Myocyte (in vitro differentiated cells): ENCODE measurements at places on chromosomes 12 and 14. TPM values are rescaled to one million over a fixed set of nuclear protein-coding genes. Genes with fewer than 3 reads are reported as not detected.
A peak's percentile ranks its signal among the peaks of the same experiment; 100 is the strongest.

Gene ZC2HC1C
- 0.52 and 1.6 TPM in 2 replicates for total RNA-seq

- DNase-seq: no peak
Measured at GRCh38 chr14:55973911-55974630, 144.1 kb upstream of the PELI2 start.

- no peak for DNase-seq
Measured at GRCh38 chr12:104513681-104514080, 56.9 kb downstream of the CHST11 start.

- no peak for DNase-seq
Measured at GRCh38 chr12:92890601-92891106, 38.4 kb downstream of the EEA1 start.

DNA sequence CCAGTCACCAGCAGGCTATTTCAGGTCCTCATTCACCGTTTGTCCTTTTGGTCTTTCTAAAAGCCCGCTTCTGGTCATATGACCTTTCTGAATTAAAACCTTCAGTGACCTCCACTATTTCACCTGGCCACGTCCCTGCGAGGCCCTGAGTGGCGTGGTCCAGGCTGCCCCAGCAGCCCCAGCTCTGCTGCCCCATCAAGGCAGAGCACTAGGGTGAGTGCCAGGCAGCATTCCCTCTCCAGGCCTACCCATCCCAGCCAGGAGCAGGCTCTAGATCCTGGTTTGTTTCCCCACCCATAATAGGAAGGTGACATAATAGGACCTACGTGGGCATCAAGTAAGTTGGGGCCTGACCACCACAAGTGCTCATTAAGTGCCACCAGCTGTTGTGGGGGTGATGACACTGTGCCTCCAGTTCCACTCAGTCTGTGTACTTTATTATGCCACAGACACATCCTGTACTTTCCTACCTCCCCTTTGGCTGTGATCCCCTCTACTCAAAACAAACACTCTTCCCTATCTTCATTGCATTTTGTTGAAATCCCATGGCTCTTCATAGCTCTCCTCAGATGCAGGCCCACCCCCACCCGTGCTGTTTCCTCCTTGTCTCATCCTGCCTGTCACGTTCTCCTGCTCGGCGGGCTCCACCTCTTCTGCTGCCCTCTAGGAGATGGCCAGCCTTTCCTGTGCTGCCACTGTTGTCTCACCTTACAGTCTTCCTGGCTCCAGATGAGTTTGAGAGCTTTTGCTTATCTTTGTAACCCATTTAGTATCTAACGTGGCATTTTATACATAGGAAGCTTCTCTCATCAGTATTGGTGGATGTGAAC lies 21.4 kb downstream of the CKB start:
- peak; percentile 95 for DNase-seq

GRCh38 chr12:69570545-69571399 lies 14.5 kb upstream of the CCT2 start:
- DNase-seq: peak; percentile 67

GRCh38 chr14:61638595-61639387 lies 56.5 kb upstream of the HIF1A start:
- no peak for DNase-seq

DNA sequence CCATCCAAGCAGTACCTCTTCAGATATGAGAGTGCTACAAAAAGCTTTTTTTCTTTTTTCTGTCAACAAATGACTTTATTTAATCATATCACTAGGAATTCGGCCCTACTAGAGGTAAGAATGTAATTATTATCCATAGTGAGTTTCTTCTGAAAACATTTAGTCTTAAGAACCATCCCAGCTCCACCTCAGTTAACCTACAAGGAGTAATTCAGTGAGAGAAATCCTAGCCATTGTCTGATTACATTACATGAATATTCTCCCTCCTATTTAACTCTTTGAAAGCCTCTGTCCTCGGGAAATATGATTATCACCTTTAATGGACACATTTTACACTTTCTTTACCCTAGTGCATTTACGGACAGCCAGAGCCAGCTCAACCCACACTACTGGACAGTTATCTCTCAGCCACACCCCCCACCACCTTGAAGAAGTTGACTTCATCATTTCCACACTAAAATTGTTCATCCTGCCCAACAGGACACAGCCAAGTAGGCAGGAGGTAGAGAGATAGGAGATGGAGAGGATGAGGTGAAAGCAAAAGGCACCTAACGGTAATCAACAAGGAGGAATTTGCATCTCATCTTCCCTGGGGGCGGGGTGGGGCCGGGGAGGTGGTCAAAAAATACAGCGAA lies 1.3 kb downstream of the PPFIA2 start:
- DNase-seq: no peak

DNA sequence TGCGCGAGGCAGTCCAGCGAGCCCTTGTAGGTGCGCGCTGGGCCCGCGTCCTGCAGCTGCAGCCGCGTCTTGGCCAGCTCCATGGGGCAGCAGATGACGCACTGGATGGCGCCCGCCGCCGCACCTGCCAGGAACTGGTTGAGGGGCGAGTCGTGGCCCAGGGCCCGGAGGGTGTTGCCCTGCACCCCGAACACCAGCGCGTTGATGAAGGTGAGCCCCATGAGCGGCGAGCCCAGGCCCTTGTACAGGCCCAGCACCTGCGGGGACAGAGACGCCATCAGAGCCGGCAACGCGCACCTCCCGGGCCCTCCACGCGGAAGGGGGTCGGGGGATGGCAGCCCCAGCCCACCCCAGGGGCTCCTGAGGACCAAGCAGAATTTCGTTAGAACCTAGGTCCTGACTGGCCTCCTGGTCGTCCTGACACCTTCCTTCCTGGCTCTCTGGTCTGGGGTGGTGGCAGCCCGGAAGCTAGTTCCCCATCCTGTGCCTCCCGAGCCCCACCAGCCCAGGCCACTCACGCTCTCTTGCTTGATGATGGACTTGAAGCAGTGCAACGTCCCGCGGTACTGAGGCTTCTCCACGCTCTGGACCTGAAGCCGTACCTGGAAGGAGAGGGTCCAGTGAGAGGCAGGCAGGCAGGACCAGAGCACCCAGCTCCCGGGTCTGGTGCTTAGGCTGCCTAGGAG lies 13.3 kb downstream of the SLC25A29 start:
- DNase-seq: no peak

GRCh38 chr14:101823066-101823465 lies 61.6 kb downstream of the PPP2R5C start:
- DNase-seq: no peak

DNA sequence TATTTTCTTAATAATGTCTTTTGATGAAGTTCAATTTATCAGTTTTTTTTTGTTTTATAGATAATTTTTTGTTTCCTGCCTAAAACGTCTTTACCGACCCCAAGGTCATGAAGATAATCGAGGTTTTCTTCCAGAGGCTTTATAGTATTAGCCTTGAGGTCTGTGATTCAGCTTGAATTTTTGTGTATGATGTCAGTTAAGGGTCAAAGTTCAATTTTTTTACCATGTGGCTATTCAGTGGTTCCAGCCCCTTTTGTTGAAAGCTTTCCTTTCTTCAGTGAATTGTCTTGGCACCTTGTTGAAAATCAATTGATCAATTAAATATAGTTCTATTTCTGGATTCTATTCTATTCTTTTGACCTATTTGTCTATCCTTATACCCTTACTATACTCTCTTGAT lies 3.2 kb upstream of the MGST1 start:
- peak; percentile 29 for DNase-seq

DNA sequence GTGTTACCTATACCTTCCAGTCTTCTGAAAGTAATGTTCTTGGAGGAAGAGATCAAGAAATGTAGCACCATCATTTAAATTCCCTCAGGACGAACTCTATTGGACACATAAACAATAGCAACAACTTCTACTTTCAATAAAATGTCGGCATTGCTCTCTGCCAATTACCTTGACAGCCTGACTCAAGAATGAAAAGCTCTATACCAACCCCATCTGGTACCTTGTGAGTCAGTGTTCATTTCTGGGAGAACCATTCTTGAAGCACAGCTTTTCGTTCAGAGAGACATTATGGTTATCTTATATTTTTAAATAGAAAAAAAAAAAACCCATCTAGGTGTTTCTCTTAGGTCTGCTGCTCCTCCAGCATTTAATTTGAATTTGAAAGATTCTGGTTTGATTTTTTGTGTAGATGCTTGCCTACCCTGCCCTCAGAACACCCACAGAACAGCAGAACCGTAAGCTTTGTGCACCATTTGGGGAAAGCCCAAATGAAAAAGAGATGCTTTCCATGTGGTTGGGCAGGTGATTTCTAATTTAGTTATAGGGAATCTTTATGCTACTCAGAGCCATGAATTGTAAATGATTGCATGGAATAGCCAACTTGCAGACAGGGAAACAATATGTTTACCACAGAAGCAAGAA lies 156.0 kb downstream of the SAMD4A start:
- peak; percentile 51 for DNase-seq
